C1 segment of cervical spinal cord (tissue), 14 donors: ENCODE measurements at places on chromosomes 7 and 10.

DNA sequence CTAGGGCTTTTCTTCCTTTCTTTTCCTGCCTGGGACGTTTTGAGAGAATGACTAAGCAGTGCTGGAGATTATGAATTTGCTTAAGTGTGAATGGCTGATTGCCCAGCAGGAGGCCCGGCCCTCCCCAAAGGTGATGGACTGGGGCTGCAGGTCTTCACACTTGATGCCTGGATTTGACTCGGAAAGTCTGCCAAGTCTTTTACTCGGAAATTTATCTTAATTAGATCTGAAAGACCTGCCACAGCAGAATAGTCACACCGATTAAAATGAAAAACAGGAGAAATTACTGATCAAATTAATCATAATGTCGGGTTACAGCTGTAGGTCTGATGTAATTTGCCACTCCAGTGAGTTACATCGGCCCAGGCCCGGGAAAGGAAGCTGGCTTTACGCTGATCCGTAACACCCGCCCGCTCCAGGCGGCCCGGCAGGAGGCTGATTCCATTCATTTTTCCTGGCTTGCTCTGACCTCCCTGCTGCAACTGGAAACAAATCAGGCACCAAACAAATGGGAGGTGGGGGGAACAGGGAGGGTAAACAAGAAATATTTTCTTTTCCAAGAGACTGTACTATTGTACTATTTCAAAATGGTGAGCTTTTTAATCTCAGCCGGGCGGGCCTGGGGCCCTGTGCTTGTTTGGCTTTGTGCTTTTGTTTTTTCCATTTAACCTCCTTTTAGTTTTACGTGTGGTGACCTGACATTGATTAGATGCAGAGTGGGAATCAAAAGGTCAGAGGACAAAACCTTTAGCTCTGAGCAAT lies 212.4 kb upstream of the YAE1 start:
- DNase-seq, result no peak

DNA sequence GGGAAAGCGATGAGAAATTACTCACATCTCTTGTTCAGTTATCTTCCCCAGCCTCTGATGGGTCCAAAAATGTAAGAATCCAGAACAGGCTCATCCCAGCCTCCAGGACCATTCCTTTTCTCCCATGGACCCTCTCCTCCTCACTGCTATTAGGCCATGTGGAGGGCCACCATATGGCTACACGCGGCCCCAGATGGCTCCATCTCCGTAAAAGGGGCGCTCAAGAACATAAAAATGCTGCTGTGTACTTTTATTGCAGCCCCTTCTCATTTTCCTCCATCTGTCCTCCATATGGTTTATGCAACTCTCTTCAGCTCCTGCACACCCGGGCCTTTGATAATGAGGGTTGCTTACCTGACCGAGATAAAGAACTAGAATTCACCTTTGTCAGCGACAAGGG lies 166.2 kb downstream of the RAPGEF5 start:
- DNase-seq, result no peak

- DNase-seq, result peak; percentile 12
Observed at GRCh38 chr7:101363734-101364374, 1.2 kb downstream of the COL26A1 start.

DNA sequence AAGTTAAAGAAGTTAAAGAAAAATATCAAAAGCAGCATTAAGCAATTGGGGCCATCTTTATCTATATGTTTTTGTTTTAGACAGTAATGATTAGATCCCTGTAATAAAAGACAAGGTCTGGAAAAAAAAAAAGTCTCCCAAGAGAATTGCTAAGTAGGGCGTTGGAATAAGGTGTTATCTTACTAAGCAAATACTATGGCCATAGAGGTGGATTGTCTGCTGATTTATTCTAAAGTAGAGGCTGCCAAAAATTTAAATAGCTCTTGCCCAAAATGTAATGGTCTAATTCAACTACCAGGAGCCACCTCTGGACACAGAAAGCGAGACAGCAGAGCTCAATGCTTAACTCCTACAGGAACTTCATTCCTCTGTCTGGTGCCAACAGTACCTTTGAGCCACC lies 71.6 kb downstream of the HERPUD2 start:
- DNase-seq, result no peak

- DNase-seq, result peak; percentile 52
Observed at GRCh38 chr10:125057158-125058001, 103.0 kb downstream of the CTBP2 start.

- no peak for DNase-seq
Observed at GRCh38 chr7:232410-233248, 40.3 kb downstream of the FAM20C start.

DNA sequence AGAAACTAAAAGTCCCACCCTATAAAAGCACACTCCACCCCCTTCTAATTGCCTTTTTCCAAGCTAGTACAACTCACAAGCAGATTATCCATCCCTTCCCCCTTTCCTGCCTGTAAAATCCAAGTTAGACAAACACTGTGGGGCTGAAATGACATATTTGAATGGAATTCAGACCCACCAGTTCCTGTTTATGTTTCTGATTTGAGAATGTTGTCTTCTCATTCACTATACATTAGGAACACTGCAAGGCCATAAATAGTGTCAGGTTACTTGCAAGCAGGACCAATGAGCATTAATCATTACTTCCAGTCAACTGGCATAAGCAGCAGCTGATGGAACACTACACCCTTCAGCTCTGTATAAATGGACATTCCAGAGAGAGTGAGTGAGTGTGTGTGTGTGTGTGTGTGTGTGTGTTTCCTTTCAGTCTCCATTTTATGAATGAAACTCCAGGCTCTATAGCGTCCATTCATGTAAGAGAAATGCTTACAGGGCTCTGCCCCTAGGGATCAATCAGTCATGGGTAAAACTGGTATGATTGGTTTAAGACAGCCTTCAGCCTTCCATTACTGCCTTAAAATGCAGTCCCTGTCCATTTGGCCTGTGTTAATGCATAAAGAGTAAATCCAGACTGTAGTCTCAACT lies 69.3 kb downstream of the ETV1 start:
- DNase-seq, result no peak

DNA sequence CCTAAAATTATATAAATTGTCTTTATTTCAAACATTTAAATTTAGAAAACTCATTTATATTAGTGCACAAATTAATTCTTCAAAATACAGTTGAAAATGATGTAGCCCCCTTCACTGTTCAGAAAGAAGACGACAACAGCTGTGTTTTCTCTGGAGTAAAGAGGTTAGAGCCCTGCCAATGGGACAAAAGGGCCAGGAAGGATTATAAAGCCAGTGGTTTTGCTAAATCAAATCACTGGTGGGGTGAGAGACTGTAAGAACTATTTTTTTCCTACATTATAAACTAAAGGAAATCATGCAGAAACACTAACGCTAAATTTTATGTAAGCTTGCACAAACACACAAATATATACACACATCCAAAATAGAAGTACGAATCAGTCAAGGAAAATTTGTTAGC lies 386.6 kb downstream of the PARD3 start:
- no peak for DNase-seq
